ENCODE measurements at places on chromosomes 16 and 17. TPM values are rescaled to one million over a fixed set of nuclear protein-coding genes. Genes with fewer than 3 reads are reported as not detected.

The KRT33A gene
- not detected for total RNA-seq

The NPIPB6 gene
- total RNA-seq = 0.07 TPM

The DCTN5 gene
- total RNA-seq = 32.6 TPM

The CYGB gene
- 49.9 TPM for total RNA-seq

The FOXF1 gene
- 0.12 TPM for total RNA-seq

The ATP2A3 gene
- 2.4 TPM for total RNA-seq

The UTS2R gene
- total RNA-seq = not detected

The KCNJ2 gene
- 0.22 TPM for total RNA-seq

The HASPIN gene
- 12.3 TPM for total RNA-seq

The SOX9 gene
- total RNA-seq = 26.5 TPM

The HP gene
- total RNA-seq = not detected

The C1QTNF8 gene
- total RNA-seq = not detected

The SPATA22 gene
- total RNA-seq = 0.07 TPM

The C16orf89 gene
- total RNA-seq = not detected

The CDRT15L2 gene
- not detected for total RNA-seq

The MRPL58 gene
- total RNA-seq = 52.2 TPM

The CDH16 gene
- total RNA-seq = 0.14 TPM

The ZSCAN32 gene
- 11.2 TPM for total RNA-seq

The RBFOX1 gene
- total RNA-seq = not detected

The ODAD4 gene
- total RNA-seq = 0.29 TPM

The HS3ST3B1 gene
- total RNA-seq = 2.1 TPM

The HSD17B1 gene
- total RNA-seq = 0.75 TPM

The KRT28 gene
- not detected for total RNA-seq

The RNF157 gene
- 10.0 TPM for total RNA-seq

The WFDC1 gene
- not detected for total RNA-seq

The GCGR gene
- total RNA-seq = not detected

The PIPOX gene
- not detected for total RNA-seq

The SCNN1B gene
- total RNA-seq = 0.17 TPM

The PIK3R5 gene
- not detected for total RNA-seq

The TBC1D28 gene
- not detected for total RNA-seq

The SLC47A1 gene
- 0.52 TPM for total RNA-seq

The TMEM238L gene
- not detected for total RNA-seq

The AATK gene
- 0.87 TPM for total RNA-seq

The KRT24 gene
- not detected for total RNA-seq

The FLCN gene
- total RNA-seq = 21.0 TPM

The SMIM5 gene
- total RNA-seq = 0.63 TPM

The TPPP3 gene
- not detected for total RNA-seq

The CNTNAP1 gene
- total RNA-seq = 4.1 TPM

The NAGS gene
- 14.1 TPM for total RNA-seq

The TBKBP1 gene
- 4.2 TPM for total RNA-seq

The TCAP gene
- total RNA-seq = 0.07 TPM

The KRT16 gene
- 2.0 TPM for total RNA-seq

Measured in epithelial cell of proximal tubule (primary cell).